Cardiac muscle cell (in vitro differentiated cells and primary cell): ENCODE measurements at places on chromosomes 1 and 21.
A peak's percentile ranks its signal among the peaks of the same experiment; 100 is the strongest.

- DNase-seq = no peak
These were observed 6.3 kb upstream of the ADAR start for GRCh38 chr1:154614247-154614646.

DNA sequence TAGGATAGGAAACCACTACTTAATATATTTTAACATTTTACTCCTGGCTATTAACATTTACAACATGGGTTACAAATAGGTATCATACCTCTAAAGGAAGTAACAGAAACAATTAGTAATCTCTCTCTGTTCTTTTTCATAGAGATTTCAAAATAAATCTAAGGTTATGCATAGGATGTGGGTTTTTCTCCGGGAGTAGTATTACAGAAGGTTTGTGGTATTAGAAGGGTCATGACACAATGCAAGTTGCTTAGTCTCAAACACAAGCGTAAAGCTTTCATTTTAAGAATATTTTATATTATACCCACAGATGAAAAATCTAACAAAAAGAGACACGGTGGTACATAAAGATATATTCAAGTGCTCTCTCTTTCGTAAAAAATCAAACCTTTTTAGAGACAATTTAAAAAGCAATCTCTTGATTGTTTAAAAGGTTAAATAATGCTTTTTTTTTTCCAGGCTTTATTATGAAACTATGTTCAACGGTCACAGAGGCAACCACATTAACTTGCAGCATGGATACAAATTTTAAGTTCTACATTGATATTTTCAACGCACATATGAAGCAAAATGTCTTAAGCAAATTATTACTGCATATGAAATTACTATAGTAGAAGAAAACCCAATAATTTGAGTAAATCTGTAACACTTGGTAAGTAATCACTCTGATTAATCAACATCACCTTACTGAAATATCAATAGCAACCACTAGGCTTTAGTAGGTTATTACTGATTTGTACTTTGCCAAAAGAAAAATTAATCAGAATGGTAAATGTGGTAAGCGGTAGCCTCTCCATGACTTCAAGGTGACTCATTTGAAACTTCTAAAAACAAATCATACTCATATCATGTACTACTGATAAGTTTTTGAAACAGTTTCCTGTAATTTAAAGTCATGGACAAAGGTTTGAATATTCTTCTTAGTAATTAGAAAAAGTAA lies 97.4 kb upstream of the GFI1 start:
- peak; percentile 82 for DNase-seq

DNA sequence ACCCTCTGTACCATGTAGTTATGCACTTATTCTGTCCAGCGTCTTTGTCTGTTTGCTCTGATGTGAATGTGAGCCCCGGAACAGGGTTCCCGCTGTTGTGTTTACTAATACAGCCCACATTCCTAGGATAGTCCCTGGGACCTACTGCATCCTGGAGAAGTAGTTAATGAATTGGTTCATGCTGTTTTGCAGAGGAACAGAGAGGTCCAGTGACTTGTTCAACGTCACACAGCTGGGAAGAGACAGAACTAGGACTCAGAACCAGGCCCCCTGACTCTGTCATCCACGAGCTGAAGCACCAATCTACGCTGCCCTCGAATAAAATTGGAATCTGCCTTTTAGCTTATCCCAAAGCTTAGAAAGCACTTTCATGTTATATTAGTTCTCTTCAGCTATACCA lies 784 bp downstream of the AGT start:
- no peak for DNase-seq

DNA sequence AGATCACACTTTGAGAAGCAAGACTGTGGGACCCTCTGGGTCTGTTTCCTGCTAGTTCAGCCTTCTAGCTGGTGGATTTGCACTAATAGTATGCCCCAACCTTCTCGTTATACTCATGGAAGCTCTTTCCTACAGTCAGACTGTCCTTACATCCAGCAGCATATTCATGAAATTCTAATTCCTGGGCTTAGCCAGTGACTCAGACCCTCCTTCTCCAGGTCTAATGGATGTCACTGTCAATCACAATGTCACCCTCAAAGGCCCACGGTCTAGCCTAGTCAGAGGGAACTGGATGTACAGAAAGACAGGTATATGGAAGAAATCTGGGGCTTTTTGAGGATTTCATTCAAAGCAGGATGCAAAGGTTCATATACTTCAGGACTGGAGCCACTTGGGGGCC lies 72.4 kb downstream of the KCNJ15 start:
- no peak for DNase-seq

- DNase-seq = no peak
These were observed 5.6 kb downstream of the PTPRF start for GRCh38 chr1:43536196-43536863.

- no peak for DNase-seq
These were observed 8.1 kb downstream of the SOD1 start for GRCh38 chr21:31667639-31668038.

DNA sequence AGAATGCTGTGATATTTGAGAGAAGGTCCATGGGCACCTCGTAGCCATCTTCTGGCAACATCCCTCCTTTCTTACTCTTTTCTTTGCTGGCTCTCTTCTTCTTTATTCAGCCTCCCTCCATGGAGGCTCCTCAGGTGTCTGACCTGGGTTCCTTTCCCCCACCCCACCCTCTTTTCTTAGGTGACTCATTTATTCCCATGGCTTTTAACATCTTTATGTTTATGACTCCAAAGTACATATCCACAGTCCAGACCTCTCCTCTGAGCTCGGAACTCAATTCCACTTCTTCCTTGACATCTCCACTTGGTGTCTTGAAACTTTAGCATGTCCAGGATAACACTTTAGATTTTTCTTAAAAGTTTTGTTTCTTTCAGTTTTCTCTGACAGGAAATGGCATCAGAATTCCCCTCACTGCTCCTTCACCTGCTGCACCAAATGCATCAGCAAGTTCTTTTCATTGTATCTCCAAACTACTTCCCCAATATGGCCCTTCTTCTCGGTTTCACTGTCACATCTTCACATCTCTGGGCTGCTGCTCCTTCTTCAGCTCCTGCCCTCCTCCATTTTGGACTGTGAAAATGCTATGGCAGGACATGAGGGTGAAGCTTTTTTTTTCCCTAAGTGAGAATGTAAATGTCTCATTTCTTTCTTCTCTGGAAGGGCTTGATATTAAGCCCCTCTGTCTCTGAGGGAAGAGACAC lies 95.9 kb downstream of the GIPC2 start:
- no peak for DNase-seq

GRCh38 chr1:110462964-110463363 lies 12.0 kb downstream of the PROK1 start:
- no peak for DNase-seq

- no peak for DNase-seq
These were observed 52.9 kb downstream of the NCF2 start for GRCh38 chr1:183537405-183537804.

- peak; percentile 37 for DNase-seq
These were observed 104.8 kb upstream of the ATP1A1 start for GRCh38 chr1:116268211-116268610.

DNA sequence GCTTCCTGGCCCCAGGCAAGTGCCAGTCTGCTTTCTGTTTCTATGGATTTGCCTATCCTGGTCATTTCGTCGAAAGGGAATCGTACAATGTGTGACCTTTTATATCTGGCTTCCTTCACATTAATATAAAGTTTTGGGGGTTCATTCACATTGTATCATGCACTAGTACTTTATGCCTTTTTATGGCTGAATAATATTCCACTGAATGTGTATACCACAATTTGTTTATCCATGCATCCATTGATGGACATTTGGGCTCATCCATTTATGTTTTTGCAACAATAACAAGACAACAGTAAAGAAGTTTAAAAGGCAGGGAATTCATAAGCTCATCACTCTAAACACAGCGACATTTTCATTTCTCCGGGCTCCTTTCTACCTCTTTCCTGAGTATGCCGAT lies 50.6 kb downstream of the SPSB1 start:
- DNase-seq = no peak

- no peak for DNase-seq
These were observed 50.5 kb downstream of the ABL2 start for GRCh38 chr1:179178950-179179349.

DNA sequence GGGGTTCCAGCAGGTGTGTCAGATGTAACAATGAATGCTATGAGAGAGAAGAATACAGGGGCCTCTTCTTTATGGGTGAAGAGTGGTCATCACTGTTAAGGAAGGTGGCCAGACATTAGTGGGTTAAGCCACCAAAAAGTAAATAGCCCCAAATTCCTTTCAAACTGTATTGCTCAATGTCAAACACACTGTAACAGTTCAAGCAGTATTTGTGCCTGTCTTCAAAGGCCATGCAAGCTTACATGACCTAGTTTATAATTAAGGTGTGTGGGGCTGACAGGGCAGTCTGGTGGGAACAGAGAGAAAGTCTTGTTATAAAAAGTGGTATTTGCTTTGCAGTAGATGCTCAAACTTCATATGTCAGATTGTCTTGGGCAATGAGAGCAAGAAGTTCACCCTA lies 18.5 kb downstream of the CHIT1 start:
- DNase-seq = no peak

DNA sequence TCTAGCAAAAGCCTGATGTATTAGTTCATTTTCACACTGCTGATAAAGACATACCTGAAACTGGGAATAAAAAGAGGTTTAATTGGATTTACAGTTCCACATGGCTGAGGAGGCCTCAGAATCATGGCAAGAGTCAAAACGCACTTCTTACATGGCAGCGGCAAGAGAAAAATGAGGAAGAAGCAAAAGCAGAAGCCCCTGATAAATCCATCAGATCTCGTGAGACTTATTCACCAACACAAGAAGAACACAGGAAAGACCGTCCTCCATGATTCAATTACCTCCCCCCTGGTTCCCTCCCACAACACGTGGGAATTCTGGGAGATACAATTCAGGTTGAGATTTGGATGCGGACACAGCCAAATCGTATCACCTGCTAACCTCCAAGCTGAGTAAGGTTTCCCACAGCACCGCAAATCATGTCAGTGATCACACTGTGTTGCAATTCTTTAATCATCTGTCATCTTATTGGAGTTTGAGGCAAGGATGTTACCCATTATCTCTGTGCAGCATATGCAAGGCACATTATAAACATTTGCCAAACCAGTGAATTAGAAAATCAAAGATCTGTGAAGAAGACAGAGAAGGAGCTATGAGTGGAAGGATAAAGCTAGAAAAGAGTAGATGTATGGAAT lies 128.5 kb downstream of the ZNF281 start:
- DNase-seq = no peak

DNA sequence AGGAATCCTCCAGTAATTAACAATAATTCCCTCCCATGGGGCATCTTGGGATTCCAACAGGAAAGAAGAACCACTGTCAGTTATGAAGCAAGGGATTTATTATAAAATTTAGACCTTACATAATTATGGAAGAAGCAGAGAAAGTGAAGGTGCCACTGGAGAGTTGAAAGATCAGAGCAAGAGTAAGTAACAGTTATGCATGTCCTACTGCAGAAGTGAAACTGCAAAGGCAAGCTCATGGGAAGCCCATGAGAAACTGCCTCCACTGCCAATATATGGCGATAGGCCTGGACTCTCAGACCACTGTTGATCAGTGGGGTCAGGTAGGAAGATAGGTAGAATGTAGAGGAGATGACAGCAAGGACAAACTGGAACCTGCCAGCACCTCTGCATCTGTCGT lies 123.6 kb upstream of the ZNF648 start:
- no peak for DNase-seq

GRCh38 chr1:111857194-111857651 lies 101.5 kb downstream of the DDX20 start:
- no peak for DNase-seq

DNA sequence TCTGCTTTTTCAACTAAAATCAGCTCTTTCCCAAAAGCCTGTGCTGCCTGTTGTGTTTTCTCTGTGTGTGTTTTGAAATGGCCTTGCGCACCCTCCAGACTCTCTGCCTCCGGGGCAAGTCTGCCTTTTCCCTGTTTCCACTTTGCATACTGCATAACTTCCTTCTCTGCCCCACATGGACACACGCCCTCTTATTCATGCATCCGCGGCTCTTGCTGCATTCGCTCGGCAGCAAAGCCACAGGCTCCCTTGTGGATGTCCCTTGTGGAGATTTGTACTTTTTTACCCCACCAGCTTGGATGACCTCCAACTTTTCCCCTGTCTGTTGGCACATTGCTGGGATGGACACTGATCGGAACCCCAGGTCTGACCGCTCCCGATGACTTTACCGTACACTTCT lies 147.6 kb downstream of the ADSS2 start:
- DNase-seq = no peak

- DNase-seq = no peak
These were observed 56.9 kb downstream of the UBR4 start for GRCh38 chr1:19153169-19153568.

DNA sequence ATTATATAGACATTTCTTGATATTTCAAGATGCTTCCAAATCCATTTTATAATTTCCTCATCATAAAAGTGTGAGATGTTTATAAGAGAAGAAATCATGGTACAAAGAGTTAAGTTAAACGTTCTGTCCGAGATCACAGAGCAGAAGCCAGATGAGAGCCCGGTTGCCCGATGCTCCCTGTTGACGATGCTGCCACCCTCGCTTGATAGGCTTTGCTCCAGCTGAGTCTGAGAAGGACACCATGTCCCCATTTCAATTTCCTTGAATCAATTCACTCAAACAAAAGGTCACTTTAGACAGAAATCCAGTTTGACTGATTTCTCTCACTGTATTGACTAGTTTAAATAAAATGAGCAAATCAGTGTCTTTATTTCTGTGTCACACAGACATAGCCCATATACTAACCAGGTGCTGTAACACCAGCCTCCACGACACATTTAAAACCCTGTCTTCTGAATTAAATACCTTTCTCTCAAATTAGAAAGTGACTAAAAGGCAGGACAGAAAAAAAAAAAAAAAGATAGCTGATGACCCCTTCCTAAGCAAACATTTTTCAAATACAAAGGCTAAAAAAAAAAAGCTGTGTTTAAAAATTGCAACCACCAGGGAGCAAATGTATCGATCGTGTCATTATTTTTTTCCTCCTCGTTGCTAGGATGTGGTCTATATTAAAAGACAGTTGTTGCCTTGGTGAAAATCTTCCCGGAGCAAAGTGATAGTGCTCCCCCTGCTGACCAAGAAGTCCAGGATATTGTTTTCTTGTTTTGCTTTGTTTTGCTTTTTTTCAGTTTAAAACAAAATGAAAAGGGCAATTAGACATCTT lies 35.2 kb downstream of the DNASE2B start:
- DNase-seq = peak; percentile 88

DNA sequence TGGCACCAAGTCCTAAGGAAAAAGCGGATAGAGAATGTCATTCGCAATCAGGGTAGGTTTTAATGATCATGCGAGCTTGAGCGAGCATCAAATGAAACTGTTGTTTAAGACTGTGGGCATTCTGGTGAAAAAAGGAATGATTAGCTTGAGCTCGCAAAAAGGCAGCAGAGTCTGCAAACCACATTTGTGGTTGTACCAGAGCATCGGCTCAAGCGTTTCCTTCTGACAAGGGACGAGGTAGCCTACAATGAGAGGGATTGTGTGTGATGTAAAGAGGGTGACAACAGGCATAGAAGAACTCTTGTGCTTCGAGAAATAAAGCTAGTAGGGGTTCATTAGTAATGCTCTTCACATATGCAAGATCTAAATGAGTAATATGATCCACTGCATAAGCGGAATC lies 11.1 kb upstream of the CD48 start:
- no peak for DNase-seq

- DNase-seq = no peak
These were observed 40.6 kb upstream of the FOXD3 start for GRCh38 chr1:63281753-63282152.

- DNase-seq = no peak
These were observed 6.4 kb downstream of the TCHH start for GRCh38 chr1:152108882-152109222.

GRCh38 chr1:67193704-67194103 lies 27.4 kb downstream of the IL23R start:
- DNase-seq = no peak
